ENCODE measurements at places on chromosomes 12 and 14. TPM values are rescaled to one million over a fixed set of nuclear protein-coding genes. Genes with fewer than 3 reads are reported as not detected.

Gene PTPRB
- 12.7 TPM for polyA plus RNA-seq

Gene RNASE7
- 0.09 TPM for polyA plus RNA-seq

Gene CACNA2D4
- polyA plus RNA-seq, result 2.0 TPM

Gene PLCZ1
- polyA plus RNA-seq, result 0.16 TPM

Gene B4GALNT3
- polyA plus RNA-seq, result 13.8 TPM

Gene IPO4
- polyA plus RNA-seq, result 26.4 TPM

Gene HCAR1
- polyA plus RNA-seq, result 0.10 TPM

Gene PTPRO
- polyA plus RNA-seq, result 0.63 TPM

Gene PPP1R1A
- 72.4 TPM for polyA plus RNA-seq

Gene SLC22A17
- 23.3 TPM for polyA plus RNA-seq

Gene SYNE3
- polyA plus RNA-seq, result 9.2 TPM

Gene SLCO1B1
- not detected for polyA plus RNA-seq

Gene ACACB
- 7.3 TPM for polyA plus RNA-seq

Gene GALNT16
- polyA plus RNA-seq, result 24.1 TPM

Gene TMEM30B
- 1.2 TPM for polyA plus RNA-seq

Gene FGF23
- 0.19 TPM for polyA plus RNA-seq

Gene BORCS5
- 7.2 TPM for polyA plus RNA-seq

Gene TMEM119
- 30.2 TPM for polyA plus RNA-seq

Gene PRKD1
- polyA plus RNA-seq, result 28.1 TPM

Gene DPPA3
- not detected for polyA plus RNA-seq

Gene SYNJ2BP
- polyA plus RNA-seq, result 26.6 TPM

Gene POTEM
- not detected for polyA plus RNA-seq

Gene SLC38A2
- polyA plus RNA-seq, result 98.9 TPM

Gene GPR84
- 0.15 TPM for polyA plus RNA-seq

Gene ADAM20
- polyA plus RNA-seq, result 0.06 TPM

Gene DENND5B
- 20.6 TPM for polyA plus RNA-seq

Gene PRB3
- not detected for polyA plus RNA-seq

Gene GPR132
- 1.1 TPM for polyA plus RNA-seq

Gene RASSF9
- 2.5 TPM for polyA plus RNA-seq

Gene VTI1B
- 79.0 TPM for polyA plus RNA-seq

Gene GARIN6
- not detected for polyA plus RNA-seq

Gene SLC4A8
- polyA plus RNA-seq, result 0.65 TPM

Data from forelimb muscle (tissue), 1 donor.